ENCODE measurements at places on chromosomes 4 and X.

DNA sequence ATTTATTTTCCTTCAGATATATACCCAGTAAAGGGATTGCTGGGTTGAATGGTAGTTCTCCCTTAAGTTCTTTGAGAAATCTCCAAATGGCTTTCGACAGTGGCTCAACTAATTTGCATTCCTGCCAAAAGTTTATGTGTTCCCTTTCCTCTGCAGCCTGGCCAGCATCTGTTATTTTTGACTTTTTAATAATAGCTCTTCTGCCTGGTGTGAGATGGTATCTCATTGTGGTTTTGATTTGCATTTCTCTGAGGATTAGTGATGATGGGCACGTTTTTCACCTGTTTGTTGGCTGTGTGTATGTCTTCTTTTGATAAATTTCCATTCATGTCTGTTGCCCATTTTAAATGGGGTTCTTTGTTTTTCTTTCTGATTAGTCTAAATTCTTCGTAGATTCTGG is 375.2 kb downstream of the UBE2NL start:
- DNase-seq, result no peak

DNA sequence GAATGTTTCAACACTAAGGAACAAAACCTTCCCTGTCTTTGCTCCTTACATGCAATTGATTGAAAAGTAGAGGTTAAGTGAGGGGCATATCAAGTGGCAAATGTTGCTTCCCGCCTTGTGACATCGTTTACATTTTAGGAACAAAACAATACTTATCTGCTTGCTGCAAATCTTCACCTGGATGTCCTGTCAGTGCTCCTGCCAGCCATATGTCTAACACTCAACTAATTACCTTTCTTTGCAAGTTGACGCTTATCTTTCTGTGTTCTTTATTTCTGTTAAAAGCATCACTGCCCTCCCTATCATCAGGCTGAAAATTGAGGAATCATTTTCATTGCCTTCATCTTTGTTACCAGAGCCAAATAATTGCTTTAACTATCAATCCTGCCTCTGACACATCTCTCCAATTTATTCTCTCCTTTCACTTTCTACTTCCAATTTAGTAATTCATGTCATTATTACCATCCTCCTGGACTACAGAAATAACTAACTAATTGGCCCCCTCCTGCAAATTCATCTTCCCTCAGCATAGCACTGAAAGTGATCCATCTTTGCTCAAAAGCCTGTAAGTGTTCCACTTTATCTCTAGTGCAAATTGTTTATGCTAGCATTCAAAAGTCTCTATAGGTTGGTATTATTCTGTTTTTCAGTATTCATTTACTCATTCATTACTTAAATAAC is 298.7 kb upstream of the ATOH1 start:
- DNase-seq, result no peak

DNA sequence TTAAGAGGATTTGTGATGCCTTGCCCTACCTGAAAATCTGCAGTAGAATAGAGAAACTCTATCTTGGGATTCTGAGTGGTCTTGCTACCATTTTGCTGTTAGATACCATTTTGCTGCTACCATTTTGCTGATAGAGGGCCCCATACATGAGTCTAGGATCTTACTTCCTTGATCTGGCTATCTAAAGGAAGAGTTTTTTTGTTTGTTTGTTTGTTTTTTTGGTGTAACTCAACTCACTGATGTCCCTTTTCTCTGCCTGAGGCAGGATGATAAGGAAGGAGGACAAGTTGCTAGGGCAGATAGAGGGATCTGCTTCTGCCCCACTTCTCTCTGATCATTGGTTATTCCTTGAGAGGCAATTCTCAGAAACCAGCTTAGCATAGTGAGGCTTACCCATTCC is 31.0 kb downstream of the XK start:
- DNase-seq, result no peak

DNA sequence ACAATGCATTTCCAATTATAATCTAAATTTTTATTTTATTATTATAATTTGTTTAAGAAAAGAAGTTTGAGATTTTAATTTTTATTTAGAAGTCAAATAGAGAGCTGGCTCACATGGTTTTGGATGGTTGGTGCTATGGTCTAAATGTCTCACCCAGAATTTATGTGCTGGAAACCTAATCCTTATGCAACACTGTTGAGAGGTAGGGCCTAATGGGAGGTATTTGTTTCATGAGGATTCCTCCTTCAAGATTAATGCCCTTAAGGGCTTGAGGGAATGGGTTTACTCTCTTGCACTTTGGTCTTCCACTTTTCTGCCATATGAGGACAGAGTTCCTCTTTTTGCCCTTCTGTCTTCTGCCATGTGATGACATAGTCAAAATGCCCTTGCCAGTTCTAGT is 960.5 kb upstream of the IGFBP7 start:
- DNase-seq, result no peak

- peak; percentile 6 for DNase-seq
Measured at GRCh38 chr4:125011646-125012045, 299.1 kb upstream of the ANKRD50 start.

DNA sequence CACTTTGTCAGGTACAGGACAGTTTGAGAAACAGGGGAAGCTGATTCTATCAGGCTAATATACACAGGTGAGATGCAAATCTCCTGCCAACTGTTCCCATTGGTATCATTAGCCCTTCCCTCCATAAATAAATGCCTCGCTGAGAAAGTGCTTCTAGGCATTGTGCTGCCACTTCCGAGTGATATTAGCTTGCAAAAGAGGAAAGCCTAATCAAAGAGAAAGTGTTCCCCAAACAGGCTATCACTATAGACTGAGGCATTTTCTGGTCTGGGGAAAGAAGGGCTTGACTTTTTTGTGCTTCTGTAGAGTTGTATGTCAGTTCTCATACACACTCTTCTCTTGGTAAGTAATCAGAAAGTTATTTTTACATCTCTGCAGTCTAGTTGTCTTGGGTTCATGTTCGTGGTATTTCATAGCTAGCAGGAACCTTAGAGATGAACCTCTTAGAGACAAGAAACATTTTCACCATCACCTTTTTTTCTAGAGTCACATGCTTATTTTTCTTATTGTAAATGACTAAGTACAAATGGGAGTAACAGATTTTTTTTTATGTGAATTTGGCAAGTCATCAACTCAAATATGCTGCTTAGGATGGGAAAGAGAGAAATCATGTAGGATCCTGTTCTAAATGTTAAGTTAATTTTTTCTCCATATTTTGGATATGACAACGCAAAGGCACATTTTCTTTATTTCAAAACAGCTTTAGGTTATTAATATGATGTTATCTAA is 1009.8 kb downstream of the ADGRL3 start:
- DNase-seq, result no peak

GRCh38 chrX:74535086-74535407 is 79.4 kb downstream of the RLIM start:
- no peak for DNase-seq

Data from iris pigment epithelial cell (primary cell).